ENCODE measurements at places on chromosomes 5 and 9.

DNA sequence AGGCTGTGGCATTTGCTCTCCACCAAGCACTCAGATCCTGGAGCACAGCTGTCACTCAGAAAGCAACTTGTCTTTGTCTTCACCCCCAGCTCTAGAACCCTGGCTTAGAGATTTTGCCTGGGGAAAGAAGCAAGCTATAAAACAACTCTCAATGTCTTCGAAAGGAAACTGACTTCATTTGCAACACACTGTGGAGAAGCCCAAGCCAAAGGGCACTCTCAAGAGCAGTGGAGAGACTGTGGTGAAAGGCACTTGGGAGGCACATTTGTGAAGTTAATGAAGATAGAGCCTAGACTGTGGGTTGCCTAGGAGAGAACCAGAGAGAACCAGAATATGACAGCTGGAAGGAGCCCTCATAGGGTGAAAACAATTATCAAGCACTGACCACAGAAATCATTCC, 103.4 kb downstream of the CFAP95 start:
- no peak for DNase-seq

DNA sequence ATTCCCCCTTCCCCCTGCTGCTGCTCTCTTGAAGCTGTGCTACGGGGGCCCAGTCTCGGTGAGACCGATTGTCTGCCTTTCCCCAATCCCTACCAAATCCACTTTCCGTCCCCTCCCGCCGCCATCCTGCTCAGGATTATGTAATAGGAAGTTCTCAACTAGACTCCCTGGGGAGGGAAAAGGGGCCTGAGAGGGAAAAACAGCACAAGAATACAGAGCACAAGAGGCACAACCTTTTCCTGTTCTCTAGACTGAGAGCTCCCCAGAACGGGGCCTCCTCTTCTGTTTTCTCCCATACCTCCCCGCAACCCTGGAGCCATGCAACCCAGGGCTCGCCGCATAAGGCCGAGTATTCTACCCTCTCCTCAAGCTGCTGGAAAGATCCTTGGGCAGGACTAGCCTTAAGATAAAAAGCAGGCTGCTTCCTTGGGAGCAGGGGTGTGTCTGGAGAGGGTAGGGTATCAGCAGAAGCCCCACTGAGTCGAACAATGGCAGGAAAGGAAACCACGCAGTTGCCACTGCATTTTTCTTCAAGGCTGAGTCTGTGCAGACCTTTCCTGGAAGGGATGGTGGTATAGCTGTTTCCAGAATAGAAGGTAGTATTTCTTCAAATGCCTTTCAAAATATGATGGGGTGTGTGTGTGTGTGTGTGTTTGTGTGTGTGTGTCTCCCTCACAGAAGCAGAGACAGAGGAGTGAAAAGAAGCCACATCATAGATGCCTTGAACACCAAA, 12.9 kb downstream of the MYORG start:
- DNase-seq: peak; percentile 28

- no peak for DNase-seq
Observed at GRCh38 chr9:97903177-97903576, 19.1 kb downstream of the TRMO start.

DNA sequence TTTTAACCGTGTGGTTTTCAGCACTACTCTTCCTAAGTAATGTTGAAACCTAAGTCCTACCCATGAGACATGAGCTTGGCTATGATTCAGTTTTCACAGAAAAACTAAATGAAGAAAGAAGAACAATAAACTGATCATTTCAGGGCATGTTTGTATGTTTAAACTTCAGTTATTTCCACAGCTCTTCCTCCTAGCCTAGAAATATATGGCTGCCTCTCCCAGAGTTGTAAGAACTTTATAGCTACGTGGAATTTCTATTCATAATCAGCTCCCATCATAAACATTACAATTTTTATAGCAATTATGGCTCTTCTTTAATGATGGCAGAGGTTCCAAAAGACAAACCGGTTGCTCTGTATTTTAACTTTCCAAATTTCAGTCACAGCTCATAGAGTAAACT, 314.7 kb upstream of the ADAMTSL1 start:
- DNase-seq: no peak

DNA sequence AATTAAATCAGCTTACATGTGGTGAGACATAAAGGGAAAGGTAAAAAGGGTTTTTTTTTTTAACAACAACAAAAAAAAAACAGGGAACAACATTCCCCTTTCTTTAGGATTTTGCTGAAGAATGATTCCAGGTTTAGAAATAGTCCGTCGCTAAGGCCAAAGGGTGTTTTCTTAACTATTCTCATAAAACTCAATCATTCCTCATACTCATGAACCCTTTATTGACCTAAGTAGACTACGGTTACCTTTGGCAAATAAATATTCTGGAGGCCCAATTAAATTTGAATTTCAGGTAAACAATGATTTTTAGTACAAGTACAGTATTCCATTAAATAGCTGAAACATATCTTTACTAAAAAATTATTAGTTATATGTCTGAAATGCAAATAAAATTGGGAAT, 55.6 kb upstream of the CCNG1 start:
- DNase-seq: no peak

- no peak for DNase-seq
Observed at GRCh38 chr9:76372336-76372735, 21.9 kb downstream of the RFK start.

DNA sequence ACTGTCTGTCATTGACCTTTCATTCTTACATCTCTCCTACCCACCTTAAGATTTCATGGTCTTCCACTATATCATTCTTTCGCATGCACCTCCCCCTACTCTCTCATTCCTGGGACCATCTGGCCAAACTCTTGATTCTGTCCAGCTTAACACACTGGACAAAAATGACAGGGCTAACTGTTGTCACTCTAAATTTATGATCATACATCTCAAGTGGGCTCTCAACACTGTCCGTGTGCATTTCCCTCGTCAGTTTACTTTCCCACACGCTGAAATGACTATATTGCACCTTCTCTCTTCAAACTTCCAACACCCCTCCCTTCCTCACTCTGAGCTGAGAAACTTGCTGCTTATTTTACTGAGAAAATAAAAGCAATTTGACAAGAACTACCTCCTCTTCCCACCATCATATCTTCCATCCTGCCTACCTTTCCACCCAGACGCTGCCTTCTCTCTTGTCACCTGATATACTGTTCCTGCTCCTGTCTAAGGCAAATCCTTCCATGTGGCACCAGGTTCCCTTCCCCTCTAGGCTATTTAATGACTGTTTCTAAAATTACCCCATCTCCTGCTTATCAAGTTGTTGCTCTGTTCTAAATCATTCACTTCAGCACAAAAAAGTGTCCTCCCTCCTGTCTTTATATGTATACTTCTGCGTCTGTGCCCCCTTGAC, 8.1 kb upstream of the KLF9 start:
- no peak for DNase-seq
